ENCODE measurements at places on chromosomes 11 and 22.

DNA sequence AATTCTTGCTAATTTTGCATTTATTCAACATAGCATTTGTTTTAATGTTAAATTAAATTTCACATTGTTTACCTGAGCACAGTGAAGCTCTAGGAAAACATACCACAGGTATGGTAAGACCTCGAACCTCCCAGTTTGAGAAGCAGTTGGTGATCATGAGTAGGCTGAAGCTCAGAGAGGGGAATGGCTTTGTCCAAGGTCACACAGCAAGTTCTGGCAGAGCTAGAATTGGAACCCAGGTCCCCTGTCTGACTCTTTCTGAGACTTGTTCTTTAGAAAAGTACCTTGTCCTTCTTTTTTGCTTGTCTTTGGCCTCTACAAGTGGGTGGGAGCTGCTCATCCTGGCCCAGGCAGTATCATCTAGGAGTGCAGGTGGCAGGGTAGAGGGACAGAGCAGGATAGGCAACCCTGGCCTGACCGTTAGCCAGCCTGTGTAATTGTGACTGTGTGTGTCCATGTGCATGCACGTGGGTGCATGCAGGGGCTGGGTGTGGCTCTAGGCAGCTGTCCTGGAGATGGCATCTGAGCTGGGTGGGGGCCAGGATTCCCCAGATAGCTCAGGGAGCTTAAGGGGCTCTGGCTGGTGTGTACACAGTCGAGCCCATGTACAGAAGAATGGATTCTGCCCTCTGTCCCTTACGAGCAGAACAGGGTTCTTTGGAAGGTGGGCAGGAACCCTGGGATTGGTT lies 21.6 kb downstream of the PHLDB1 start:
- no peak for DNase-seq

GRCh38 chr11:78325274-78325781 lies 92.3 kb downstream of the GAB2 start:
- no peak for DNase-seq

- DNase-seq = no peak
These were observed 34.3 kb upstream of the CFAP300 start for GRCh38 chr11:102012946-102013345.

DNA sequence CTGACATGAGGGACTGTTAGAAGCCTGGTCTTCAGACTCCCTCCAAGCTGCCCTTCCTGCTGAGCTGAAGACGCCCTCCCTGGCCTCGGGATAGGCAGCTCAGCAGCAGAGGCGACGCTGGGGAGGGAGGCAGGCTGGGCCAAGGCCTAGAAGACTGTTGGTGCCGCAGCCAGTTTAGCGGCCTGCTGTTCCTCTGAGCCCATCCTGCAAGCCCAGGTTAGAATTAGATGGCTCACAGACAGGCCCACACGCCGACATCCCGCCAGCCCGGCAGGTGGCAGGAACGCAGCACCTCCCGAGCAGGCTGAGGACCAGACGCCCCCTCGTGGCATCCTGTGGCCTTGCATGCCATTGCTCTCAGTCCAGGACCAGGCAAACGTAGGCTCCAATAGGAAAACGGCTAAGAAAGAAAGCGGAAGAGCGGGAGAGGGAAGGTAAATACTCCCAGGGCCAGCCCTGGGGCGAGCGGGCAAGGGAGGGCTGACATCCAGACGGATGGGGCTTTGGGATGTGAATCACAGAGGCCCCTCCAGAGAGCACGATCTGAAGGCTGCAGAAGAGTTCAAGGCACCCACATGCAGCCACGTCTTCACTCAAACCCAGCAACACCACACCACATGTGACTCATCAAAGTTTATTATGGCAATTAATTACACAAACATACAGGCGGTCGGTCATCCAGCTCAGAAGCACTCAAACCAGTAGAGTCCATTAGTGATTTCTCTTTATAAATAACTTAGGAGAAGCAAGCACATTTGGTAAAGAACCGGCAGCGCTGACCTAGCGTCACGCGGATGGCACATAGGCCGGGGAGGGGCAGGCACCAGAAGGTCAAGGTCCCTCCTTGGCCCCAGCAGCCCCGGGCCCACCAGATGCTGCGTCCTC lies 27.6 kb downstream of the CD5 start:
- DNase-seq = peak; percentile 84

- peak; percentile 31 for DNase-seq
These were observed 3.5 kb downstream of the SIK3 start for GRCh38 chr11:117094776-117095175.

- DNase-seq = no peak
These were observed 33.0 kb downstream of the FAR1 start for GRCh38 chr11:13701506-13701905.

- DNase-seq = peak; percentile 25
These were observed 571.5 kb downstream of the CNTN5 start for GRCh38 chr11:99592266-99592665.

GRCh38 chr11:111427471-111427912 lies 48.4 kb upstream of the POU2AF1 start:
- DNase-seq = no peak

DNA sequence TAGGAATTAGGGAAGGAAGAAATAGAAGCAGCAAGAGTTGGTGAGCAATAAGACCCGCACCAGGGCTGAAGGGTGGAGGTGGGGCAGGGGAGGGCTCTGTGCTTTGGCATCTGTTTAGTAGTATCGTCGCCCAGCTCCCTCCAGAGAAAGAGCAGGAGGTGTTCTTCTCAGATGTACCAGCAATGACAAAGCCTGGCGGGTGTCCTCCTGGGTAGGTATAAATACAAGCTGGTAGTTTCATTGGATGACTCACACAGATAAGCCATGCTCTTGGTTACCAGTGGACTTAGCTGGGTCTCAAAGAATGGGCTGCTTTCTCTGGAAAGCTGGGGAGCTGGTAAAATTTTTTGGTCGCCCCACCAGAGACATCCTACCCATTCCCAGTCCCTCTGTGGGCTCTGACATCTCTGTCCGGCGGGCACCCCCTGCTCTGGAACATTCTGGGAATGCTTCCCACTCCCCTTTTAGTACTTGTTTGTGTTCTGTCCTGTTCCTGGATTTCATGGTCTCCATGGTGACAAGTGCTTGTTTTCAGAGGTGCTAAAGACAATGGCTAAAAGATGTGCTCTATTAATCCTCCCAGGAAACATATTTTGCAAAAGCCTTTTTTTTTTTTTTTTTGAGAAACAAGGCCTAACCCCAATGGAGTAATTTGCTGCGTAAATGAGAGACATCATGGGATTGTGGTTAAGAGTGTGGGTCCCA lies 15.4 kb upstream of the TUBA8 start:
- DNase-seq = peak; percentile 26

- DNase-seq = no peak
These were observed 104.6 kb upstream of the ANO3 start for GRCh38 chr11:26227301-26227746.

DNA sequence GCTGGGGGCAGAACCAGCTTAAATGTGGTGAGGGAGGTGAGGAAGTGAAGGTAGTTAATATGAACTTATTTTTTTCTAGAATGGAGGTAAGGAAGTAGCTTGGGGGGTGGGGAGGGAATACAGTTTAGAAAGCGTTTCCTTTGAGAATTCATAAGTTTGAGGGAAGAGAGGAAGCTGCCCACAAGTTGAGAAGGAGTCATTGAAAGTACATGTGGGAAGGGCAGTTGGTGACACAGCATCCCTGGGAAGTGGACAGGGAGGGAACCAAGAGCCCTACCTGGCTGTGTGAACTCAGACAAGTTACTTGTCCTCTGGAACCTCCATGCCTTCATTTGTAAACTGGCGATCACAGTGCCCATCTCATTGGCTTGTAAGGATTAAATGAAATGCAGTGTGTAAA lies 125.9 kb upstream of the SPON1 start:
- DNase-seq = no peak

DNA sequence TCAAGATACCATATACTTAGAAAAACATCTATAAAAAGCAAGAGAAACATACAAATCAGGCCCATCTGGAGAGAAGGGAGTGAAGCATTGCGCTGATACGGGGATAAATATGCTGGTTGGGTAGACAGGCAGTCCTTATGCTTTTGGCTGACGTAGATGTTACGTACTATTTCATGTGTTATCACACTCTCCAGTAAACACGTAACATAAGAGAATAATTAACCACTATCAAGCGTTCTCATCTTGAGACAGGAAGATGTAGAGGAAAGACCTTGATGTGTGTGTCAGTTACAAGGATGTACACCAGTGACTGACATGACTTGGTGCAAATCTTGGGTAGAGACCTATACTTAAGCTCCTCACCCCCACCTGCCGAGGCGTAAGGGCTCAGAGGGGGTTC lies 86.7 kb upstream of the PRODH start:
- DNase-seq = no peak

GRCh38 chr11:73236854-73237253 lies 18.8 kb downstream of the P2RY2 start:
- DNase-seq = peak; percentile 23

DNA sequence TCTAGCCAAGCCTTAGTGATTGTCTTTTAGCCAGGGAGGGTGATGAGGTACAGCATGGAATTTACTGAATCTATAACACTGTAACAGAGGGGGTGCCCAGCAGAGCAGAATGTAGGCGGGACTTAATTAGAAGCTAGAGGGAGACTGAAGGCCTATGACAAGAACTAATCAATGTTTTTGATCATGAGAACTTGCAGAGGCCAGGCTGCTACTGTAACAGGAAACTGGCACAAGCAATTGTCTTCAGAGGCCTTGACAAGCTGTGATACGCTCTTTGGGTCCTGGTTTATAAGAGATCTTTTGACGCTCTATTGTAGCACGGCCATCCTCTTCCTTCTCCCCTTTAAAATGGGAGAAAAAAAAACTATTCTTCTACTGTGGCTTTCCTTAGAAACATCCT lies 1297.3 kb downstream of the JRKL start:
- no peak for DNase-seq

GRCh38 chr22:17931400-17931825 lies 92.9 kb downstream of the MICAL3 start:
- DNase-seq = peak; percentile 69

DNA sequence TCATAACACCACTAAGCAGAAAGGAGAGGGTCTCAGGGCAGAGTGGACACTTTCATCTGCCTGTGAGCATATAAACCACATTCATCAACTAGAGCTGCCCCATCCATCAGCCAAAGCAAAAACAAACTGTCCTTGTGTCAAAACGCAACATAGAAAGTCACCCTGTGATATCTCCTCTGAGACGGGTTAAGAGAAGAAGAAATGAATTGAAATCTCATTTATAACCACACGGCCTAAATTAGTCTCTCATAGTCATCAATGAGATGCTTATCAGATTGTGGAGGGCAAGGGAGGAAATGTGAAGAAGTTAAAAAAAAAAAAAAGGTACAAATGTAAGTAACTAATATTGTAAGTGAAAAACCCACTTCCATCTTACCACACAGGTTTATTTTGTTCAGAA lies 75.7 kb downstream of the SIK3 start:
- no peak for DNase-seq
